ENCODE measurements at places on chromosomes 6 and 20. TPM values are rescaled to one million over a fixed set of nuclear protein-coding genes. Genes with fewer than 3 reads are reported as not detected.

GRCh38 chr6:28738396-28738765 lies 185.4 kb downstream of the TRIM27 start:
- no peak for DNase-seq

DNA sequence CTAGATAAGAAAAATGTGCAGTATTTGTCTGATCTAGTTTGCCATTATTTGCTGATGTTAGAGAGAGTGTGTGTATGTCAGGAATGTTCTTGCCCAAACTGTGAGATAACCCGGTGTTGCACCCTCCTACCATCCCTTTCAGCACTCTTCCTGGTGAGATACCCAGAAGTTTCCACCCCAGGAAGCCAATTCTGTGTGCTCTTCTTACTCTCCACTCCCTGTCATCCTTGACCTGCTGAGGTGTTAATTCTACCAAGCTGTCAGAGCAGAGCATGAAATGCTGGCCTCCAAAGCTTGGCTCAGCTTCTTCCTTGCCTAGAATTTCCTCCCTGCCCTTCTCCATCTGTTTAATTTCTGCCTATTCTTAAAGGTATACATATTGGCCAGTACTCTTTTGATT lies 237.3 kb upstream of the CNR1 start:
- no peak for DNase-seq

DNA sequence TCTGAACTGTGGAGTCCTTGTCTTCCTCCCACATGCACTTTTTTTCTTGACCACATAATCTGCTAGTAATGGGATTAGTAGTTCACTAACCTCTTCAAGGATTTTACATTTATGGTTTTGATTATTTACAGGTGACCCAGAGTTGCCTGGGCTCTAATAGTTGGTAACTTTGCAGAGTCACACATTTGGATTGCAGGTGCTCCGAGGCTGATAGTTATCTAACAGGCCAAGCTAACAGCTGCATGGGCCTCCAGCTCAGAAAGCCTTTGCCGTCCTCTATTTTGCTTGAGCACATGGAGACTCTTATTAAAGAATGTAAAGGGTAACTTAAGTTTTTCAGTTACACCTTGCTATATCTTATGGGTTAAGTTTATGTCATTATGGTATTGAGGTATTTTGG lies 95.4 kb downstream of the ANKS1A start:
- DNase-seq: no peak

- no peak for DNase-seq
These were observed 82.1 kb downstream of the SLC23A2 start for GRCh38 chr20:4919047-4919704.

DNA sequence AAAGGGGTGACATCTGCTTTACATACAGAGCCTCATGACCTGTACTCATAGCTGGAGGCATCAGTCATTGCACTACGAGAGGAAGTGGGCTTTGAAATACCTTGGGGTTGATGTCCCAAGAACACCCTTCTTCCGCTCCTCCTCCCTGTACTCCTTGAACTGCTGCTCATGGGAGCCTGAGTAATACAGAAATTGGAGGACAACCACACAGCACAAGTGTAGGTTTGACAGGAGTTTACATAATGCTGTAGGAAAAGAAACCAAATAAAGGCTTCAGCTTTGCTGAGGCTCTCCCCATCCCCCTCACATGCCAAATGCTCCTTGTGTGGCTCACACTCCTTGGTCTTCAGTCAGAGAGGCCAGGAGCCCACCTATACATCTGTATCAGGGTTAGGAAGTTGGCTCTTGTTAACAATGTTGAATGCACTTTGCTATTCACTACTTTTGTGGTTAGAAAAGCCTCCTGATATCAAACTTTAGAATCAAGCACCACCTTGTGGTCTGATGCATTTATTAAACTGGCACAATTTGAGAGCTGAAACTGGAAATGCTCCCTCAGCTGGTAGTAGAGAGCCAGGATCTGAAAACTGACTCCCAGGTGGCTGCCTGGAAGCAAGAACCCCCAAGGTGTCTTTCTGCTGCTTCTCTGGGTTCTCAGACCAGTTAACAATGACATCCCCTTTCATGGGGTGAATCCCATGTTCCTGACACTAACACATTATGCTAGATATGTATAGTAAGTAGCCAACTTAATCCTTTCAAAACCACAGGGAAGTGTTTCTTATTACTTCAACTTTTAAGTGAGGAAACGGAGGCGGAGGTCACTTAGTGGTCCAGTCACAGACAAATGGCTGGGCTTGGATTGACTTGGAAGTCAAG lies 56.2 kb upstream of the EDN1 start:
- peak; percentile 67 for DNase-seq

DNA sequence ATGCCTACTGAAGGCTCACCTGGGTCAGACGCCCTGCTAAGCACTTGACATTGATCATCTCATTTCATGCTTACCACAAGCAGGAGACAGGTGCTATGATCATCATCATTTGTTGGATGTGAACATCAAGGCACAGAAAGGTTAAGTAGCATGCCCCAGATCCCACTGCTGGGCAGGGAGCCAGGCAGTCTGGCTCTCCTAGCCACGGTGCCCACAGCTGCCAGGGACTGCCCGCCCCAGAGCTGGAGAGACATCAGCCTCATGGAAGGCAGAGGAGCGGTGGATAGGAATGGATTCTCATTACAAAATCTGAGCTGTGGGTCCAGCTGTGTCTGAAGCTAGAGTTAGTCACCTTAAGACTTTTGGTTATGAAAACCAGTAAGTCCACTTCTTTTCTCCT lies 3.6 kb downstream of the SULF2 start:
- no peak for DNase-seq

DNA sequence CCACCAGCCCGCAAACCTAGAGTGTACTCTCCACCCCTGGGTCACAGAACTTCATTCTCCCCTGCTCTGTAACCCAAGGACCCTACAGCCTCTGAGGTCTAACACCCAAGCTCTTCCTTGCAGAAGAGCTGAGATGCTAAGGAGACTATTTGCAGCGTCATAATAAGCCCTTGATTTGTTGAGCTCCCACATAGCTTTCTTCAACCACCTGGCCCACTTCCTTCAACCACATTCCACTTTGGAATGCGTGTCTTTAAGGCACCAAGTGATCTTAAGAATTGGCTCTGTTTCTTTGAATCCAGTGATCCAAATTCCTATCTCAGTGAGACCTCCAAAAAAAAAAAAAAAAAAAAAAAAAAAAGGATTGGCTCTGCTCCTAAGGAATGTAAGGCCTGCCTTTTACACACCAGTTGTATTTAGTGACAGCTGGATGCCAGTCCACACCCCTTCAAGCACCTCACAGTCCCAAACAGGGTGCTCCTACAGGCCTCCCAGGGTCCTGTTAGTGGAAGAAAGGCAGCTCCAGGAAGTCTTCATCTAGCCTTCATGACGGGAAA lies 106.2 kb downstream of the UBE3D start:
- DNase-seq: no peak

DNA sequence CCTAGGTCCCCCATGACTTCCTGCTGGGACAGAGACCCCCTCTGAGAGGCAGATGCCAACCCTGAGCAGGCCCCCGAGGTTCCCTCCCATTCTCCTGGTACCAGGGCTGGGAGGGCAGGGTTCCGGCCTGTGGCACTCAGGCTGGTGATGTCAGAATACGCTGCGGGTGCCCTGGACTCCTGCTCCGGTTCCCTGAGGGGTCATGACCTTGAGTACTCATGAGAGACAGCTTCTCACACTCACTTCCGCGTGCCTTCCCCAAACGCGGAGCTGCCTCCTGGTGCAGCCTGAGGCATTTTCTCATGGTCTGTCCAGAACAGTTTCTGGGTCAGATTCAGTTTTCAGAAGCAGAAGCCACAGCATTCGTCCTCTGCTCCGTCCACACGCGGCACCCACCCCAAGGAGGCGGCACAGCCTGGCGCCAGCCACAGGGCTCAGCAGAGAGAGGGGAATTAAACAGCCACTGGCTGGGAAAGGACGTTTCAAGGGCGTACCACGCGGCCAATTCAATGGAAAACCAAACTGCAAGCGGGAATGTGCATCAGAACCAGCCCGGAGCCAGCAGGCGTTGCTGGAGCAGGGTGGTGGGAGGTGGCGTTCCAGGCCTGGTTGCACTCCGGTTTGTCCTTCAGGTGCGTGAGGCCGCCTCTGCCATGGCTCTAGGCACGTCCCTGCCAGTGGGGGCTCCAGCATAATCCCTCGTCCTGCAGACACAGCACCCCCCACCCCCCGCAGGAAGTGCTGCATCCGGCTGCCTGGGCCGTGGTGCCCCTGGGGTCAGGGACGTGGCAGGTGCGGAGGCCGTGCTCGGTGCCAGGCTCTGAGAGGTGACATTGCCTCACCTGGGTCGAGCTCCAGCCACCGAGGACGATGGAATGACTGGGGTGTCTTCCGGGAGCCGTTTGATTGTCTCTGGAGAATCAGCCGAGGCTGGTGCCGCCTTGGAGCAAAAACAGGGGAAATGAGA lies 58.3 kb upstream of the BHLHE23 start:
- no peak for DNase-seq

- no peak for DNase-seq
These were observed 178.0 kb downstream of the DTNBP1 start for GRCh38 chr6:15484821-15485220.

DNA sequence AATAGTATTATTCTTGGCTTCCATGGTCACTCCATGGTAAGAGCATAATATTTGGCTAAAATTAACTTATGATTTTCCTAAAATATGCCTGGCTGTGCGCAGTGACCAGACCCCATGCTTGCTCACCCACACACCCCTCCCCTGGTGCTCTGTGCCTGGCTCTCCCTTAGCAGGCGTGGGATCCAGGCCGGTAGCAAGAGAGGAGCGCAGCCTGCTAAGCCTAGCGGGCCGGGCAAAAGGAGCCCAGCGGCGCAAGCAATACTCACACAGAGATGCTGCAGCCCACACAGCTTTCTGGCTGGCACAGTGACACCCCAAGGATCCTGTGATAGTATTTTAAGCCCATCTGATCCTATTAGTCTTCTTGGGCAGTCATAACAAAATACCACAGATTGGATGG lies 79.8 kb upstream of the EYS start:
- no peak for DNase-seq

PCK1 gene
- 2.9 TPM for polyA plus RNA-seq

SLC22A3 gene
- polyA plus RNA-seq: 9.1 TPM

PRL gene
- not detected for polyA plus RNA-seq

WFDC5 gene
- polyA plus RNA-seq: 0.27 TPM
